ENCODE measurements at places on chromosomes 5 and 9.

- no peak for DNase-seq
Observed at GRCh38 chr5:127942246-127943060, 141.1 kb upstream of the SLC12A2 start.

- DNase-seq = no peak
Observed at GRCh38 chr5:119343766-119344165, 12.1 kb upstream of the TNFAIP8 start.

DNA sequence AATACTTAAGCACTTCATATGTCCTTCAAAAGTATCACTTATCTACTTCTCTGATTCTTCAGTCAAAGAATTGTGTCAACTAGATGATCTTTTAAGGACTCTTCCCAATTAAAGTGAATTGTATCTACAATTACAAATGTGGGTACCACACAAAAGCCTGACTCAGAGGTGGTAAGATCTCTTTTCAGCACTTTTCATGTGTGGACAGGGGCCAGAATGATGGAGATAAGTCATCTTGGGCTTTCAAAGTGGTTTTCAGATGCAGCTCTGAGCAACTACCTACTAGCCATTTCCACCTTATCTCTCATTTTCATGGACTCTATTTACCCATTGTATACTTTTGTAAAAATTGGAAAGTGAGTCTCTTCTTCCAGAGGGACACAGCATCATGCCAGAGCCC is 8.4 kb downstream of the COX7C start:
- no peak for DNase-seq

- no peak for DNase-seq
Observed at GRCh38 chr9:98401140-98402018, 145.9 kb upstream of the TBC1D2 start.

DNA sequence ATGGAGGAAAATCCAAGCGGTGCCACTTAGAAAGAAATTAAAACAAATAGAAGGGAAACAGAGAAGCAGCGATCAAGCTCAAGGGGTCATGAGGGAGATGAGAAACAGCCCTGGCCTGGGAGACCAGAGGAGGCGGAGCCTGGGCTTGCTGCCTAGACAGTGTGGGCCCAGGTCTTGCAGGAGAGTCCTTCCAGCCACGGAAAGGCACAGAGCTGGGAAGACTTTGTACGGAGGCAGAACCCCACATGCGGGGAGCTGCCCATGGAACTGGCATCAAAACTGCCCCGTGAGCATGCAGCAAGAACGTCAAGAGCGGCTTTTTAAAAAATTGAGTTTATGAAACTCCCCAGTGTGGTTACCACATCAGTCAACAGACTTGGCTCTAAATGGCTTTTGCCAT is 119.4 kb downstream of the IRX1 start:
- DNase-seq = no peak

- DNase-seq = no peak
Observed at GRCh38 chr9:80072451-80072850, 500.7 kb downstream of the TLE4 start.

GRCh38 chr9:79120941-79121340 is 450.8 kb upstream of the TLE4 start:
- no peak for DNase-seq

DNA sequence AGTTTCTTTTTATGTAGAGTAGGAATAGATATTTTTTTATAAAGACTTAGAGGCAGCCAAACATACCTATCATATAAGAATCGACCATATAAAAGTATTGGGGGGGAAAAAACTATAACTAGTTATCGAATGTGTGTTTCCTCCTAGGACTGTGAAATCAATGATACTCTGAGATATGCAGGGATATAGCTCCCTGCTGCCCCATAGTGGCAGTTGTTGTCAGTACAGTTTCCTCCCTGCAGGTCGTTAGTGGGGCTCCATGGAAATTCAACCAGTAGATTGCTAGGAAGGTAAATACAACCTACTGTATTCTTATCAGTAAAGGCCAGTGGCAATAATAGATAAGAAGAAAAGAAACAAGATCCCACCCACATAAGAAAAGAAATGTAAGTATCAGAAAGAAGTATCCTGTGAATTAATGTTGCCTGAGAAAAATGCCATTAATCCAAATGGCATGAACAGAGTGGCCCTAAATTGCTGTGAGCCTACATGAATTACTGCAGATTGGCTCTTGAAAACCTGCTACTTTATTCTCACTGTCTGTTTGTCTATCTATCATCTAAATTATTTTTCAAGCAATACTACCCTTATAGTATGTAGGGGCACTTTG is 136.9 kb upstream of the FBN2 start:
- DNase-seq = no peak

GRCh38 chr5:18010053-18010452 is 375.8 kb downstream of the TAF11L14 start:
- DNase-seq = no peak

GRCh38 chr5:84131372-84131771 is 253.3 kb downstream of the EDIL3 start:
- DNase-seq = no peak

Data from fibroblast of skin of left biceps (primary cell).